ENCODE measurements at places on chromosomes 7 and 10. TPM values are rescaled to one million over a fixed set of nuclear protein-coding genes. Genes with fewer than 3 reads are reported as not detected.

FXYD4 gene
- not detected for total RNA-seq

GJC3 gene
- not detected for total RNA-seq

HTR7 gene
- total RNA-seq: 0.21 TPM

- no peak for DNase-seq
These were observed 667.6 kb upstream of the FOXK1 start for GRCh38 chr7:4014346-4015050.

DNA sequence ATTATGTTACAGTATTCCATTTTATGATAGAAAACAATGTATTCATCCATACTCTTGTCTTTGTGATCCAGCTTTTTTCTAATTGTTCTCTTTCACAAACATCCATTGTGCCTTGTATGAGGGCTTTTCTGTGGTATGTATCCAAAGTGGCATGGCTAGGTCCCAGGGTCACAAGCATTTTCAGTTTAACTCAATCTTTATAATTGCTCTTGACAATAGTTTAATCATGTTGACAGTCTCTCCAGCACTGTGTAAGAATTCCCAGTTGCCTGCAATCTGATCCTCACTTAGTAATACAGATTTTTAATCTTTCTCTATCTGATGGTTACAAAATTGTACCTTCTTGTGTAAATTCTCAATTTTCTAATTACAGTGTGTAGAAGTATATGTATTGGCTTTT lies 533.4 kb downstream of the NEBL start:
- DNase-seq: no peak

DNA sequence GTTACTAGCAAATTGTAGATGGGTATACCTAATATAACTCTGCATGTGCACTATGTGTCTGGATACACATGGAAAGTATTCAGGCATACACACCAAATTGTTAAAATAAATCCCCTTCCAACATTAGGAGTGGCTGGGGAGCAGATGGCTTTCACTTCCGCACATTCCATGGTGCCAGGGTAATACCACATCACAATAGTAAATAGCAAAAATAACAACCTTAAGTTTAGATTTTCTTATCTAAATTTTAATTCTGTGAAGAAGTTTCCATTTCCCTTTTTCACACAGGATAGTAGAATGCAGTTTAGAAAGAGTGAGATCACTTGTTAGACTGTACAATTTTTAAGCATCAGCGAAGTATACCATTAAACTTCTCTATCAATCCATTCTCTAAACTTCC lies 5.8 kb upstream of the ALOX5 start:
- DNase-seq: no peak

- DNase-seq: no peak
These were observed 6.0 kb downstream of the PARD3 start for GRCh38 chr10:34808801-34809745.

DNA sequence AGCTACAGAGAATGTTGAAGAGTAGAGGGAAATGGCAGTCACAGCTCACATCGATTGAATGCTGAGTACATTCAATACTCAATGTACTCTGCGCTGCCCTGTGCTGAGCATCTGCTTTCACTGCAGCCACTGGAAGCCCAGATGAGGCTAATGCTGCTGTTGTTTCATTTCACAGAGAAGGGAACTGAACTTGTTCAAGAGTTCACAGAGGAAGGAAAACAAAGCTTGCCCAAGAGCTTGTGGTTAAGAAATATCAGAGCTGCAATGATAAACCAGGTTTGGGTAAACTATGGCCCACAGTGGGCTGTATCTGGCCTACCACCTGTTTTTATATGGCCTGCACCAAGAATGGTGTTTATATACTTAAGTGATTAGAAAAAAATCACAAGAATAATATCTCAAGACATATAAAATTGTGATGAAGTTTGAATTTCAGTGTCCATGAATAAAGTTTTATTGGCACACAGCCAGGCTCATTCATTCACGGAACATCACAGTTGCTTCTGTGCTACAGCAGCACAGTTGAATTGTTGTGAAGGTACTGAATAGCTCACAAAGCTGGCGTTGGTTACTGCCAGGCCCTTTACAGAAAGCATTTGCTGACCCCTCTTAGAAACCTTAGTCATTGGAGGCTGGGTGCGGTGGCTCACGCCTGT lies 64.1 kb downstream of the CFAP58 start:
- no peak for DNase-seq

DNA sequence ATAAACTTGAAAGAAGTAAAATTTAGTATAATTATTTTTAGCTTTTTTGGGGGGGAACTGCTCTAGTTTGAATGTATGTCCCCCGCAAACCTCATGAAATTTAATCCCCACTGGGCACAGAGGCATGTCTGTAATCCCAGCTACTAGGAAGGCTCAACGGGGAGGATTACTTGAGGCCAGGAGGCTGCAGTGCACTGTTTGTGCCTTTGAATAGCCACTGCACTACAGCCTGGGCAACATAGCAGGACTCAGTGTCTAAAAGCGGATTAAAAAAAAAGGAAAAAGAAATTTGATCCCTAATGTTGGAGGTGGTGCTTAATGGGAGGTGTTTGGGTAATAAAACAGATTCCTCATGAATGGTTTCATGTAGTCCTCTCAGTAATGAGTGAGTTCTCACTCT lies 43.1 kb upstream of the PHF14 start:
- DNase-seq: no peak

DNA sequence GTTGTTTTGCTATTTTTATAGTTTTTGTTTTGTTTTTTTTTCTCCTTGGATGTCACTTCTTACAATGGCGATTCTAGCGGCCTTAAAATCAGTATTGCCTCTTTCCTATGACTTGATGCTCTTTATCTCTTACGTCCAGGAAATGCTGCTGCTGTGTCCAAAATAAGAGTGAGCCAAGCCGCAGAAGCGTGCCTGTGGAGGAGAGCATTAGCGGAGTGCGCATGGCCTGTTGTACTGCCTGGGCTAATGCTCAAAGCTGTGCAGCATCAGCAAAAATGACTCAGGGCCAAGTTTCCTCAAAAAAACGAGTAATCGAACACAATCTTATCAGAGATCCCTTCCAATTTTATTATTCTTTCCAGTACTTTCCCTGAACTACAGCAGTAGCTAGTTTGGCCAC lies 18.5 kb upstream of the GAD2 start:
- no peak for DNase-seq

DNA sequence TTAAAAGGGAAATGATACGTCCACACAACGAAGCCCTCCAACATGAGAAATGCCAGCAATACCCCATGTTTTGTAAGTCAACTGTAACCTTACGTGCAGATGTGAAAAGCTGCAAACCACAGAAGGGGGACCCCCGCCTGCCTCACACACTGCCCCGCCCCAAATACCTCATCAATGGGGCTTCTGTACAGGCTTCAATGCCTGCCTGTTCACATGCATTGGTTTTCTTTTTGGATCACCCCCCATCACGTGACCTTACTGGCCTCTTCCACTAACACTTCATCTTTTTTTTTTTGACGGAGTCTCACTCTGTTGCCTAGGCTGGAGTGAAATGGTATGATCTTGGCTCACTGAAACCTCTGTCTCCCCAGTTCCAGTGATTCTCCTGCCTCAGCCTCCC lies 224.0 kb downstream of the TNS3 start:
- no peak for DNase-seq

- no peak for DNase-seq
These were observed 36.5 kb upstream of the PAPSS2 start for GRCh38 chr10:87623191-87623590.

- no peak for DNase-seq
These were observed 52.4 kb upstream of the GNAI1 start for GRCh38 chr7:80082213-80082612.

DNA sequence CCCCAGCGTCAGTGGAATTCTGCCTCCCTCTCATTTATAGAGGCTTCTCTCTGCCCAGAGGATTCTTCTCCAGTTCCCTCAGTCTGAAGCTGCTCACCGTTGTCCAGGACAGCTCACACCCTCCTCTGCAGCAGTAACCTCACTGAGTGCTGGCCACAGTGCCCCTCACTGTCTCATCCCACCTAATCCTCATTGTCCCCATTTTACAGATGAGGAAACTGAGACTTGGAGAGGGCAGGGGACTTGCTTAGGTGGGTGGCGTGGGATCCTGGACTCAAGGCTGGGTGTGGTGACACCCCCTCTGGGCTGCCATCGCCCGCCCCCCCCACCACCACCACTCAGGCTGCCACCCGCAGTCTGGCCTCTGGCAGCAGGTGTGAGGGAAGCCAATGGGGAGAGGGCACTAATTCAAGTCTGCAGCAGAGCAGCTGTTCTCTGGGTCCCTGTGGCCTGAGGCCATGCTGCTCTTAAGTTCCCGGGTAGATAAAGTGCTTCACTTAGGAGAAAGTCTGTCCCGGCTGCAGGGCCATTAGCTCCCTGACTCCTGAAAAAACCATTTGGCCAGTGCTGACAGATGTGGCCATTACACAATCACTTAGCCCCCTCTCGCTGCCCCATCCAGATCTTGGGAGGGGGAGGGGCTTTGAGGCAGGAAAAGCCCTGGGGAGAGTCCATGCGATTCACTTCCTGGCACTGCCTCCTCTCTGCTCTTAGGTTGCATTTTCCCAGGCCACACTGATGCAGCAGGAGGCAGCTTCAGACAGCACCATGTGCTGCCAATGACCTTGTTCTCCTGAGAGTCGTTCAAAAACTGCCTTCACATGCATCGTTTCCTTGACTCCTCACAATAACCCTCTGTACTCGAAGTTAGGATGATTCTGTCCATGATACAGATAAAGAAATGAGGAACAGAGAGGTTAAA lies 36.3 kb downstream of the DRGX start:
- DNase-seq: no peak

- no peak for DNase-seq
These were observed 77.9 kb downstream of the ARHGAP22 start for GRCh38 chr10:48526846-48527505.

- DNase-seq: no peak
These were observed 80.3 kb upstream of the EFCAB10 start for GRCh38 chr7:105661625-105662024.

GRCh38 chr10:118809357-118810220 lies 54.8 kb upstream of the CACUL1 start:
- no peak for DNase-seq

GRCh38 chr7:132872034-132872433 lies 209.9 kb downstream of the CHCHD3 start:
- no peak for DNase-seq

DNA sequence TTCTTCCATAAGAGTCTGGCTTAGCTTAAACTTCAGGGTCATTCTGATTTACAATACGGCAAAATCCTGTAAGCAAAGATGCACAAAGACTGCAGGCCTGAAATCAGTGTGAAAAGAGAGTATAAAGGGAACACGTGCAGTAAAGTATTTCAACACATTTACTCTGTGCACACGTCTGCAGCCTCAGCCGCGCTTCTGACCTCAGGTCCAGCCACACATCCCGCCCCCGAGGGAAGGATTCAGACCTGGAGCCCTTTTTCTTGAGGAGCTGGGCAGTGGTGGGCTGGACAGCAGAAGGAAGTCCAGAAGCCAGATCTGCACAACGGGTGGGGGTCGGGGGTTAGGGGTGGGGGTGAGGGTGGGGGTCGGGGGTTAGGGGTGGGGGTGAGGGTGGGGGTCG lies 58.9 kb upstream of the FAM20C start:
- DNase-seq: no peak

DNA sequence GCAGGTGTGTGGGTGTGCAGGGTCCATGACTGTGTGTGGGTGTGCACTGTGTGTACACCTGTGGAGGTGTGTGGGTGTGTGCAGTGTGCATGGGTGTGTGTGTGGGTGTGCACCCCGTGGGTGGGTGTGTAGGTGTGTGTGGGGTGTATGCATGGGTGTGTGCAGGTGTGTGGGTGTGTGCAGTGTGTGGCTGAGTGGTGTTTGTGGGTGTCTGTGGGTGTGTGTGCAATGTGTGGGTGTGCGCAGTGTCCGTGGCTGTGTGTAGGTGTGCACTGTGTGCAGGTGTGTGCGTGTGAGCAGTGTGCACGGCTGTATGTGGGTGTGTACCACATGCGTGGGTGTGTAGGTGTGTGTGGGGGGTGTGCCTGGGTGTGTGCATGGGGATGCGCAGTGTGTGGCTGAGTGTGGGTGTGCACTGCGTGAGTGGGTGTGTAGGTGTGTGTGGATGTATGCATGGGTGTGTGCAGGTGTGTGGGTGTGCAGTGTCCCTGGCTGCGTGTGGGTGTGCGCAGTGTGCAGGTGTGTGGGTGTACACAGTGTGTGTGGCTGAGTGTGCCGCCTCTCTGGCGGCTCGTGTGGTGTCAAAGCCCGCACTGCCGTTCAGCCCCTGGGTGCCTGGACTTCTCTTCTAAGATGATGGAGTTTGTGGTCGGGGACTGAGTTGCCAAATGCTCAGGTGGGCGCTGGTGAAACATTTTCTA lies 208.3 kb downstream of the DNAJB6 start:
- peak; percentile 10 for DNase-seq

DNA sequence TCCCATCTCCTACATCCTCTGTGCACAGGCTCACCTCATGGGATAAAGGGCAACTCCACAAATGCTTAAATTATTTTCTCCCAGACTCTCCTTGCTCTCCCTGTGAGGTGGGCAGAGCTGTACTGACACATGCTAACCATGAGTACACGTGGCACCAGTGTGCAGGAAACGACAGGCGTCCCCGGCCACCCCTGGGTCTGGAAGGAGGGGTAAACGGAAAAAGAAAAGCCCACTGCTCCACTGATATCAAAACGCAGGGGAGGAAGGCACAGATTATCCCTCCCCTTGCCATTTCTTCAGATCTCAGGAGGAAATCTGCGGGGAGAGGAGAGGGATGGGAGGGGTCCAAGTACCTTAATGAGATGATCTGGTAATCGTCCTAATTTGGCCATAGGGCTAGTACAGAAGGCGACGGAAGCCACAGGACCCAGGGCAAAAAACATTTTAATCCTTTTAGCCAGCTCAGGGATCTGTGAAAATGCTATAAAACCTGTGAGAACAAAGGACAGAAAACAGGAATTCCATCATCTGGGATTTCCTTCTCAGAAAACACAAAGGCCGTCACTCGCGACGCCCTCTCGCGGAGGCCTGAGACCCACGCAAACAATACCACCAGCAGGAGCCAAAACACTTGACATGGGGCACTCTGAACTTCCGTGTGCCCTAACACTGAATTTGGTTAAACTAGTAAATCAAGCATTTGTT lies 17.8 kb upstream of the CH25H start:
- DNase-seq: no peak

All from left colon (tissue), 2 donors.